ENCODE measurements at places on chromosomes 2 and 18.

- DNase-seq, result no peak
These were observed 635 bp downstream of the SETBP1 start for GRCh38 chr18:44681076-44681970.

DNA sequence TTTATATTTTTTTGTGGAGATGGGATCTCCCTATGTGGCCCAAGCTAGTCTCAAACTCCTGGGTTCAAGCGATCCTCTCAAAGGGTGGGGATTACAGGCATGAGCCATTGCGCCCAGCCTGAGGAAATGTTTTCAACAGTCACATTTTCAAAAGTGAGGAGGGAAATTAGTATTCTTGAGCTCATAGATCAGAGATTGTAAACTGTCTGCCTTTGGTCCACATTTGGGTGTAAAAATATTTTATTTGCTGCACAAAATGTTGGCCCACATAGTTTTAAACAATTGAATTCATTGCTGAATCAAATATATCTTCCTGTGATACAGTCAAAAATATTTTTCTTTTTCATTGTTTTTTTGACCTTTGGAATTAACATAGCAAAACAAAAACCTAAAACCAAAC, 48.6 kb downstream of the NOP58 start:
- DNase-seq, result no peak

- no peak for DNase-seq
These were observed 638.2 kb upstream of the LRRTM1 start for GRCh38 chr2:80942766-80943165.

DNA sequence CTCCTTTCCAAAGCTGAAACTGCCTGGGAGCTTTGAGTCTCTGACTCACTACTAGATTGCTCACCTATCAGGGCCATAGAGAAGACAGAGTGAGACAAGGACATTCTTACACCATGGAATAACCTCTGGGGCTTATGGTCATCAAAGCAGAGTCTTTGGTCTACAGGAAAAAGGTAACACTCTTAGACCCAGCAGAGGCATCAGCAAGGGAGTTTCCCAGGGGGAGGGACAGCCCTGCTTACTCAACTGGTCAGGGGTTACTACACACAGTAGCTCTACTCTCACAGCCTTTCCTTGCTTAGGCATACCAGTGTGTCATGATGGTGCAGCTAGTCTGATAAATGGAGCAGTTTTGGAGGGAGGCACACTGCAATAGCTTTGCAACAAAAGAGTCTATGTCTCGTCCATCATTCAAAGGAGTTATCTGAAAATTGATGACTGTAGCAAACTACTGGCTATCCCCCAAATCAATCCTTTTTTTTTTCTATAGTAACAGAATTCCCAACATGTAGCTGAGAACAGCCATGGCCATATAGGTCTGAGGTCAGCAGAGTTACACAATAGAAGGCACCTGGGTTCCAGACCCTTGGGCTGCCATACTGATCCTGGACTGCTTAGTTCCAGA, 22.4 kb upstream of the CD28 start:
- DNase-seq, result no peak

- no peak for DNase-seq
These were observed 28.0 kb downstream of the GCG start for GRCh38 chr2:162123806-162124758.

- DNase-seq, result no peak
These were observed 20.7 kb downstream of the COX7A2L start for GRCh38 chr2:42340045-42340937.

DNA sequence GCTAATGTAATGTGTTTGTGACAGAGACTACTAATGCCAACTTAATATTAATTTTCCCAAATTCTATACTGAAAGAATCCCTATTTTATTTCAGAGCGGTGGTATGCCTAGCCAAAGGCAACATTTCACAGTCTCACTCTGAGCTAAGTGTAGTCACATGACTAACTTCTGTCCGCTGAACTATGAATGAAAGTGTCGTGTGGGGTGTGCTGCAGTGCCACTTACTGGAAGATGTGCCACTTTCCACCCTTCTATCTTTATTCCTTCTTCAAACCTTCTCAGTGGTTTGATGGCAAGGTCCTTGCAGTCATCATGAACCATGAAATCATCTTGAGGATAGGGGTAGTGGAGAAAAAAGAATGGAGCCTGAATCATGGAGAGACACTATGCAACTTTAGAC, 47.3 kb upstream of the C1D start:
- no peak for DNase-seq

GRCh38 chr2:150605664-150606063, 118.2 kb upstream of the RND3 start:
- DNase-seq, result no peak
